CD4-positive, alpha-beta T cell treated with Interleukin-17A for 4 hours (primary cell): ENCODE measurements at places on chromosomes 11 and 22.
A peak's percentile ranks its signal among the peaks of the same experiment; 100 is the strongest.

DNA sequence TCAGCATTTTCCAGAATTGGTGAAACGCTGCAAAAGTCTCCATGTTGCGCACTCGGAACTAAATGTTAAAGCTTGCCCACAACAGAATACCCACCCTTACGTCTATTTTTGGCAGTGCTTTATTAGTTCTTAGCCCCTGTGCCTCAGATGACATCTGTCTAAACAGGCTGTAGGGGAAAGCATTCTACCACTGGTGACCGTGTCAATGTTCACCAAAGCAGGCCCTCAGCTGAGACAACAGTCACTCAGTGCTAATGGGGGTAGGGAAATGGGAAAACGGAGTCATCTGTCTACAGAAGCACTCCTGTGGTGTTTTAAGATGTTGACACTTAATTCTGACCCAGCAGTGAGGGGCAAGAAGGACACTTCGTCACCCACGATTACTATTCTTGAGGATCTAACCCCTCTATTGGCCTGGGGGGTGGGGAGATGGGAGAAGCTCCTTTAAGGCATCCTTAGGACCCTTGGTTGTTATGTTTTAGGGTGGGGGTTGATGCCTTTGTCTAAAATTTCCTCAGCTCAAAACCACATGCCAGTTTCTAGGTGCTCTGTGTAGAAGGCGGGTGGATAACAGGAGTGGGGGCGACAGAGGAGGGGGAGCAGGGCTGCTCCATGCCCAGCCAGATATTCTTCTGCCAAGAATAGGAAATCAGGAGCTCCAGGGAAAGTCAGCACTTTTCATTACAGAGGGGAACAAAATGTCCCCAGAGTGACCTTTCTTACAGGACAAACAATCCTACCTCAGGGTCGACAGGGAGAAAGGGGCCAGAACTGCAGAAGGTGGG, 15.6 kb upstream of the MFRP start:
- DNase-seq = no peak

DNA sequence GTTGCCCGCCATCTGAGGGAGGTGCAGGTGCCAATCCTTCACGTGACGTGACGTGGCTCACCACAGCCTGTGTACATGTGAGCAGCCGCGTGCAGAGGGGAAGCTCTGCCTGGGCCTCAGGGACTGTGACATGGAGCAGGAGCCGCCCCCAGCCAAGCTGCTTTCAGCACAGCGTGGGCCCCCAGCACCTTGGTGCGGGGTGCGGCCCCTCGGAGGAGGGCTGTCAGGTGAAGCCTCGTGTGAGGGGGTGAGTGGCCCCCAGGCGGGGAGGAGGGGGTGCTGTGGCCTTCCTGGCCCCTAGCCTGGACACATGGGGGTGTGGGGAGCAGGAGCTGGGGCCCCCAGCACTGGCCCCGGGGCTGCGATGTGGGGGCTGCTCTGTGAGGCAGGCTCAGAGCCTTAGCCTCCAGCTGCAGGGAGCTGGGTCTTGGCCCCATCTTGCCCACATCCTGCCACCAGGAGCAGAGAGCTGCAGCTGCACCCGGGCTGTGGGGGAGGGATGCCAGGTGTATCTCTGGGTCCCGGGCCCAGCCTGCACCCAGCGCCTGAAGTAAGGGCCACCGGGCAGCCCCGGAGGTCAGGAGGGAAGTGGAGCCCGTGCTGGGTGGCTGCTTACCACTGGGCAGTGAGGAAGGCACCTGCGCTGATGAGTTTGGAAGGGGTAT, at the start of gene ADORA2A:
Gene ADORA2A (plus strand): TSS at position 100 of the 665 bp plus-strand sequence. CDS start 5,806 bp downstream, outside the sequence.
- peak; percentile 89 for DNase-seq

DNA sequence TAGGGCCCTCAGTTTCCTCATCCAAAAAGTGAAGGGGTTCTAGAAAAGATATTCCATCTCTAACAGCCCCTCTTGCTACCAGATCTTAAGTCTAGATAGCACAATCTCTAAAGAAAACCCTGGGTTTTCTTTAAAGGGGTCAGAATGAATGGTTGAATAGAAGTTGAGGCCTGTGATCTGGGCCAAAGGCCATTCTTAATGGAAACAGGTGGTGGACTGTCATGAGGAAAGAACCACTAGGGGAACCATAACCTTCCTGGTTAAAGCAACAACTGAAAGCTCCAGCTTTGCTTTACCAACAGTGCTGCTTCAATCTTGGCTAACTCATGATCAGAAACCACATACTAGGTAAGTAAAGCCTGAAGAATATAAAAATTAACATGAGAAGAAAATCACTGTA, 1.8 kb downstream of the CELF1 start:
- DNase-seq = no peak

- DNase-seq = peak; percentile 45
These were observed 7.8 kb upstream of the NFAM1 start for GRCh38 chr22:42439821-42440674.

DNA sequence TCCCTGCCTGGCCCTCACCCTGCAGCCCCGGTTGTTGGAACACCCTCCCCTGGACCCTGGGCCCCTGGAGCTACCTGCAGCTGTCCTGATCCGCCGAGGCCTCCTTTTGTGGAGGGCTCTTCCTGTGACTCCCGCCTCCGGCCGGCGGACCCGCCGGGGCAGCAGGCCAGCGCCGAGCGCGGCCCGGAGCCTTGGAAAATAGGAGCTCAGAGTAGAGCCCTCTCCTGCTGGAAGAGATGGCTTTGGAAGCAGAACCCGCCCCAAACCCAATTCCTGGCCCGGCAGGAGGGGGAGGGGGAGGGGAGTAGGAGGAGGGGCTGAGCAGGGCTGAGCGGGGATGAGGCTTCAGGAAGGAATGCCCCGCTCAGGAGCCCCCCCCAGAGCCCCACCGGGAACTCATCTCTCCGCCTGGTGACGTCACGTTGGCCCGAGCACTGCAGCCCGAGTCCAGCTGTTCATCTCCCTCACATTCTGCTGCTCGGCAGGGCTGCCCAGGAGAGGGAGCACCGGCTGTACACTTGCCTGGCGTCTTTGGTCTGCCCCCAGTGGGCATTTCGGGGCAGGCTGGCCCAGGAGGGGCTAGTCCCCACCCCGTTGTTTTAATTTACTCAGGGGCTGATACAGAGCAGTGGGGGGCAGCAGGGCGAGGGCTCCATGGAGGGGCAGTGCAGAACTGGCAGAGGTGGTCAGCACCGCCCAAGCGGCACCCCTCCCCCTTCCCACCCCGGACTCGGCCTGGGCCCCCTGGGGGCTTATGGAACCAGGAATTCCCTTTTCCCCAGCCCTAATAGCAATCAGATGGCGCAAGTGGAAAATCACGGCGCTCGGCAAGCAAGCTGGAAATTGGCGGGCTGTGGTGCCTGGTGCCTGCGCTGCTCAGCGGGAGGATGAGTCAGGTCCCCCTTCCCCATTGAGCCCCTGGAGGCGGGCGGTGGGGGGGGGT, at the start of gene MRGPRF:
Gene MRGPRF (minus strand): TSS at position 238 of the 943 bp plus-strand sequence. CDS start 3,345 bp downstream, outside the sequence.
- no peak for DNase-seq

- peak; percentile 53 for DNase-seq
These were observed at the start of gene PLAAT3 for GRCh38 chr11:63614136-63614671. TSS of gene PLAAT3 (minus strand) at chr11:63614433. CDS start at chr11:63614014, 419 bp downstream.

- DNase-seq = no peak
These were observed 10.6 kb upstream of the PPP6R3 start for GRCh38 chr11:68449951-68450350.

DNA sequence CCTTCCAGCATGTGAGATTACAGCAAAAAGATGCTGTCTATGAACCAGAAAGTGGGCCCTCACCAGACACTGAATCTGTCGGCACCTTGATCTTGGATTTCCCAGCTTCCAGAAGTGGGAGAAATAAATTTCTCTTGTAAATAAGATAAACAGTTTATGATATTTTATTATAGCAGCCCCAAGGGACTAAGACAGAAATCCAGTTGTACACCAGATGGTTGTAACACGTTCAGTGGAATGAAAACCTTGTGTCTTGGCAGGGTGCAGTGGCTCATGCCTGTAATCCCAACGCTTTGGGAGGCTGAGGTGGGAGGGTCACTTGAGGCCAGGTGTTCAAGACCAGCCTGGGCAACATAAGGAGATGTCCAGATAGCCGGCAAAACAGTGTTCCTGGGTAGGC, 61.8 kb downstream of the MCHR1 start:
- no peak for DNase-seq

DNA sequence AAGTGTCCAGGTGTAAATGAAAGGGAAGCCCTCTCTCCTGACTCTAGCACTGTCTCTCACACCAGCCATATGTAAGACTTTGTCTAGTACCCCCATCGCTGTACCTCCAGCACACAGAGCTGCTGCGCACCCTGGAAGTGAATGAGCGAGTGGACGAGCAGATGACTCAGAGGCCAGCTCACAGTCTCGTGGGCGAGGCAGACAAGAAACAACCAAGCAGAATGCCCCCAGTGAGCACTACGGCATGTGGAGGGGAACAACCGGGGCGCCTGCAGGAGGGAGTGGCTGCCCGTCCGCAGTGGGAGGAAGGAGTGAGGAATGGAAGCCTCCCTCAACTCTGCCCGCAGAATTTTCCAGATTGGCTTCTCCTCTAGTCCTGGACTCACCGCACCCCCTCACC, 46.4 kb downstream of the MCM5 start:
- DNase-seq = no peak

- DNase-seq = no peak
These were observed 453.5 kb downstream of the OPCML start for GRCh38 chr11:133078591-133079404.

DNA sequence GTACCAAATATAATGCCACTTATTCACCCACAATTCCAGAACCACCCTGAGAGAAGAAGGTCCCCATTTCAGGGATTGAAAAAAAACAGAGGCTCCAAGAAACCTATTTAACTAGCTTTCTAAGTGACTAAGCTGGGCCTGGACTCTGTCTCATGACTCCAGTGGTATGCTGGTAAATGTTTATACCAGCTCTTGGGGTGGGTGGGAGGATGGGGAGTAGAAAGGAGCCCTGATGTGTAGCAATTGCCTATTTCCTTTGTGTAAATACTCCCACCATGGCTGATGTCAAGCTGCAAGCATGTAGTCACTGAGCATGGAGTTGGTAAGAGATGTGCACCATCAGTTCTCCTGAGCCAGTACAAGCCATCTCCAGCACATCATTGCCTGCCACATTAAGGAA, 2.8 kb downstream of the PRG3 start:
- DNase-seq = no peak

DNA sequence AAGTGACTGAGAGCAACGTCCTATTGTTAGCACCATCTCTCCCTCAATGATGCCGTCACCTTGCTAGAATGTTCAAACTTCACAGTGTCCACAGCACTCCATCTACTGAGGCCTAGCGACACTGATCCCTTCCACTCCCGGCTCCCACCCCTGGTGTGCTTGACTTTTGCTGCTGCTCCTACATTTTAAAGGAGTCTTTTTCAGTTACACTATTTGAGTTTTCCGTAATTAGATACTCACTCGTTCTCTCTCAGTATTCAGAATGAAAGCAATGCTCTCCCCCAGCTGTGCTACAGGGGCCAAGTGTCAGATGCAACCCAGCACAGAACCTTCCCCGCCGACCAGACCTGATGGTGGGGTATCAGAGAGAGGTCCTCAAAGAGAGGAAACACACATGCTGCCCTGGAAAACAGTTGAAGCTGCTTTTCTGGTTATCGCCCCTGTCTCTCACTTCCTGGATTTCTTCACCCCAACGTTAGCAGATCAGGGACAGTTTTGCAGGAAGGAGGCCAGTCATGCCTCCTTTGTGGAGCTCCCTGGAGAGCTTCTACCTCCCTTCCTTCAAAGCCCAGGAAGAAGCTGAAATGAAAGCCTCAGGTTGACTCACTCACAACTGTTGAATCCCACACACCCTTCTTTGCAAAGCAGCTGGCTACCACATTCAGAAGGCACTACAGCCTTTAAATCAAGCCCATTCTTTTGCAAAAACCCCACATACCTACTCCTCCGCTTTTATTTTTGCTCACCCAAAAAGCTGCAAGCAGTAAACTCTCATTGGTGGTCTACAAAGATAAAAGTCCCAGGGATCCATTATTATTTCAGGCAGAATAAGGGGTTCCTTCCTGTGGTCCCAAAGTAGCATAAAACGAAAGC, 23.5 kb downstream of the LARGE1 start:
- DNase-seq = no peak

DNA sequence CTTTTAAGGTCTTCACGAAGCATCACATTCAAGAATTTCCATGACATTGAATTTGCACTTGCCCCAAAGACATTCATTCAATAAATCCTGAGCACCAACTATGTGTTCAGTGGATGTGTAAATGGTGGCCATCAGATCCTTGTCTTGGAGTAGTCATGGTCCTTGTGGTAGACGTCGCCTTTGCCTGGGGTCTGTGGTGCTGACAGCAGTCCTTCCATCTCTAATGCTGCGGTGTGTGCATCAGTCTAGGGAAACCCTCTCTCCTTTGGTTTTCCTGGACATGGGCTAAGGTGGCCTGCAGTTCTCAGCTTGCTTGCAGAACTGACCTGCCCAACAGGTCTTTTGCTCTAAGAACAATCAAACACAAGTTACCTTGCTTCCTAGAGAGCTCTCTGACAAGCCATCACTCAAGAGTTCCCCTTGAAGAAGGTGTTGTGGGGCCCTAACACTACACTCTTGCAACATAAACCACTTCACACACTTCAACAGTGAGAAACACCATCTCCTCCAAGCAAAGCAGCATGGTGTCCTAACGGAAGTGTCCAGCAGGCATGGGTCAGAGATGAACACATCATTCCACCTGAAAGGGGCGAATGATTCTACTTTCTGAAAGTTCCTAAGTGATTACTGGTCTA, 72.1 kb downstream of the BUD13 start:
- DNase-seq = no peak

- DNase-seq = no peak
These were observed 7.0 kb upstream of the FAM118A start for GRCh38 chr22:45302751-45303150.

DNA sequence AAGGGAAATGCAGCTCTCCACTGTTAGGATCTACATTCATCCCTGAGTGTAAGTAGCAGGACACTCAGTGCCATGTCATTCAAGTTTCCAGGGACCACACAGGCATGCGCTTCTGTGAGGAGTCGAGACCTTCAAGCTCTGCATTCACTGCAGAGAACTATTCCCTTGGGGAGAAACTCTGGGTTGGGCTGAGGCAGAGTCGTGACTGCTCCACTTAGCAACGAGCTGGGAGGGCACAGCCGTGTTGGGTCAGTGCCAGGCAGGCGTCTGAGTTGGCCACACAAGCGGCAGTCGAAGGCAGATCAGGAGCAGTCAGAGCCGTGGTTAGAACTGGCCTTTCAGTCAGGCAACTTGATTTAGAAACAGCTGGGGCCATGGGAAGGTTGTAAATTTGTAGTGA, 14.7 kb downstream of the MPEG1 start:
- DNase-seq = no peak

- DNase-seq = no peak
These were observed 385.1 kb downstream of the BUD13 start for GRCh38 chr11:116387641-116388040.

- DNase-seq = no peak
These were observed 90.0 kb downstream of the BCR start for GRCh38 chr22:23270212-23270733.

GRCh38 chr11:19980388-19980787, 179.9 kb downstream of the DBX1 start:
- no peak for DNase-seq
